ENCODE measurements at places on chromosomes 7 and 10.

GRCh38 chr7:36881233-36881874, 157.1 kb upstream of the AOAH start:
- no peaks in the 10 kb centered on the region for H3K27me3 ChIP-seq
- peak overlapping the region; percentile 48 for H3K27ac ChIP-seq
- no peaks in the 10 kb centered on the region for H3K4me1 ChIP-seq
- H3K36me3 ChIP-seq, result no peaks in the 10 kb centered on the region

DNA sequence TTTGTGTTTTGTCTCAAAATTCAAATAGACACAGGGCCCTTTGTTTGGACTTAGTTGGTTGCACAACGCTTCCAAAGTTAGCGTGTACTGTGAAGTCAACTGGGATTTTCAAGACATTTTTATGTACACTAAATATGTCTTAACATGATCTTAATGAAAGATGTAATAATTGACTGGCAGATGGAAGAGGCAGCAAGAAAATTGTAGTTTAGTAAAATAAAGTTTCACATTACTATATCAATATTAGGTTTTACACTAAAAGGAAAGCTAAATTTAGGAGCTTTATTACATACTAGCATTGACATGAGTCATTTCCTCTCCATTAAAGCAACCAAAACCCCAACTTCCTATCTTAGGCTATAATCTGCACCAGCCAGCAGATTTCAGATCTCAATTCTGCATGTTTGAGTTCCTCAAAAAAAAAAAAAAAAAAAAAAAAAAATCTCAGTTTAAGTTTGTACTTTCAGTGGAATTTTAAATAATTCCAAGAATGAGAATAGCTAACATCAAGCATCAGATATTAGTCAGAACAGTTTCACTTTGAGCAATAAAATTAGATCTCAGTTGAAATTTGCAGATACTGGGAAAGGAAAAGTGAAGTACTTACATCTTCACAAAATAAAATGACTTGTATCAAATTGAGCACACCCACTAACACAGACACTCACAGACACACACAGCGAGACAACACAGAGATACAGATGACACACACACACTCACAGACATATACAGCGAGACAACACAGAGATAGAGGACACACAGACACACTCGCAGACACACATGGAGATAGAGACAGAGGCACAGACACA, 346.6 kb upstream of the KLF6 start:
- peaks cover 39% of the 10 kb centered on the region for H3K4me1 ChIP-seq
- no peaks in the 10 kb centered on the region for H3K27me3 ChIP-seq
- peak overlapping the region; percentile 68 for H3K27ac ChIP-seq
- no peaks in the 10 kb centered on the region for H3K36me3 ChIP-seq
- H3K4me3 ChIP-seq, result no peak overlapping the region

GRCh38 chr10:53702489-53702888, 929.9 kb upstream of the MBL2 start:
- H3K27ac ChIP-seq, result no peak overlapping the region
- no peak for DNase-seq
- H3K4me3 ChIP-seq, result no peak overlapping the region
- H3K36me3 ChIP-seq, result no peaks in the 10 kb centered on the region

DNA sequence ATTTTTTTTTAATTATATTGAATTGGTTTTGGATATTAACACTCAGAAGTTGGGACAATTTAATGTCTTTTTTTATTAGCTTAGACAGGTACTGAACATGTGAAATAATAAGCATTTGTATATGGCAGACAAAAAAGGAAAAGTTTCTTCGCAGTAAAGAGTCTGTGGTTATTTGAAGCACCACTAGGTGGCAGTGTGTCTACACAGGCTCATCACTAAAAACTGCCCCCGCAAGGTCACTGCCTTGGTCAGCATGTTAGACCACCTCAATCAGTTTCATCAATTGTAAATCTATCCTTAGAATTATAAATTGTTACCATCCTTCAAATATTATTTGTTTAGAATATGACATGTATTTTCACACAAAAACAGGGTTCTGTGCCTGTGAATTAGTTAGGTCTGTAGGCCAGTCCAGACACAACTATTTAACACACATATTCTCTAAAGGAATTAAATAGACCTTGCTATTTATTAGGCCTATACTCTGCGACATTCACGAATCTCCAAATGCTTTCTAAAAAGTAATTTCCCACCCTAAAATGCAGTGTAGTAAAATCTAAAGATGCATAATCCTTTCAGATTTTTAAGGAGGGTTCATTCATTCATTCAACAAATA, 17.0 kb downstream of the PNLIPRP3 start:
- H3K4me1 ChIP-seq, result no peaks in the 10 kb centered on the region
- H3K4me3 ChIP-seq, result no peak overlapping the region
- H3K36me3 ChIP-seq, result no peaks in the 10 kb centered on the region
- H3K27ac ChIP-seq, result no peak overlapping the region
- no peak for DNase-seq

DNA sequence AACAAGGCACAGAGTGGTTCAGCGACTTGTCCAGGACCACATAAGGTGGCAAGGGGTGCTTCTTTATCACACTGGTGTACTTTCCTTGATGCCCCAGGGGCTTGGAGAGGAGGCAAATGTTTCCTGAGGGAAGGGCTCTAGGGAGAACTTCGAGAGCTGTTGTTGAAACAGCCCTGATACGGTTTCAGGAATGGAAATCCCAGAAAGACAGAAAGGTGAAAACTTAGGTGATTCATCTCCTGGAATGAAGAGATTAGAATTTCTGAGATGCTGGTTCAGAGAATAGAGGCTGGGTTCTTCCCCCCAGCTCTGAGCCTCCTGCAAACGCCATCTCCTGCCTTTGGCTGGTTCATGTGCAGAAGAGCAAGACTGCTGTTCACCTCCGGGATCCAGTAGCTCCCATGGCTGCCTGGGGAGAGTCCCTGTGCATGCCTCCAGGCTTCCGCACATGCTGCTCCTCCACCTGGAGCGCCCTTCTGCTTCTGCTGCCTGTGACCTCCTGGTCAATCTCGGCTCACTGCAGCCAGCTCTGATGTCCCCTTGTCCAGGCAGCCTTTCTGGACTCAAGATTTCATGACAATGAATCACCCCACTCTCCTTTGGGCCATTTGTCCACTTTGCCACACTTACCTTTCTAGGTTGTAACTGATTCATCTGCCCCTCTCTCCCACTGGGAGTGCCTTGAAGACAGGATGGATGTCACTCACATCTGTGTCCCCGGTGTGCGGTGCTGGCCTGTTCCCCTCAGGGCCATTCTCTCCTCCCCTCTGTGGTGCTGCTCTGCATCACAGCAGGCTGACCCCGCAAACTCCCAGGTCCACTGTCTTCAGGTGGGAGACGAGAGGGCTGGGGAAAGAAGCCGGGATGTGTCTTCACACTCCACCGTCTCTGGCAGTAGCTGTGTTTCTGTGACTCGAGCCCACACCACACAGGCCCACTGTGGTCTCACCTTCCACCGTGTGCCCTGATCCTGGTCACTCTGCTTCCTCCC, 3.6 kb upstream of the CDH23 start:
- H3K4me3 ChIP-seq, result no peak overlapping the region
- peaks cover 63% of the 10 kb centered on the region for H3K27me3 ChIP-seq
- H3K4me1 ChIP-seq, result peaks cover 9% of the 10 kb centered on the region
- H3K27ac ChIP-seq, result no peak overlapping the region
- no peaks in the 10 kb centered on the region for H3K36me3 ChIP-seq

GRCh38 chr7:111852081-111852480, 289.8 kb upstream of the IMMP2L start:
- no peak overlapping the region for H3K4me3 ChIP-seq
- H3K4me1 ChIP-seq, result no peaks in the 10 kb centered on the region
- no peaks in the 10 kb centered on the region for H3K27me3 ChIP-seq
- H3K36me3 ChIP-seq, result peaks cover 10% of the 10 kb centered on the region
- no peak overlapping the region for H3K27ac ChIP-seq
- no peak for DNase-seq

- H3K4me3 ChIP-seq, result no peak overlapping the region
- no peaks in the 10 kb centered on the region for H3K36me3 ChIP-seq
- no peak overlapping the region for H3K27ac ChIP-seq
Measured at GRCh38 chr7:18405726-18406125, 89.8 kb upstream of the HDAC9 start.

- H3K4me1 ChIP-seq, result no peaks in the 10 kb centered on the region
- DNase-seq, result no peak
- H3K4me3 ChIP-seq, result no peak overlapping the region
- H3K36me3 ChIP-seq, result no peaks in the 10 kb centered on the region
Measured at GRCh38 chr7:75599244-75599781, 107.2 kb downstream of the SPDYE5 start.

DNA sequence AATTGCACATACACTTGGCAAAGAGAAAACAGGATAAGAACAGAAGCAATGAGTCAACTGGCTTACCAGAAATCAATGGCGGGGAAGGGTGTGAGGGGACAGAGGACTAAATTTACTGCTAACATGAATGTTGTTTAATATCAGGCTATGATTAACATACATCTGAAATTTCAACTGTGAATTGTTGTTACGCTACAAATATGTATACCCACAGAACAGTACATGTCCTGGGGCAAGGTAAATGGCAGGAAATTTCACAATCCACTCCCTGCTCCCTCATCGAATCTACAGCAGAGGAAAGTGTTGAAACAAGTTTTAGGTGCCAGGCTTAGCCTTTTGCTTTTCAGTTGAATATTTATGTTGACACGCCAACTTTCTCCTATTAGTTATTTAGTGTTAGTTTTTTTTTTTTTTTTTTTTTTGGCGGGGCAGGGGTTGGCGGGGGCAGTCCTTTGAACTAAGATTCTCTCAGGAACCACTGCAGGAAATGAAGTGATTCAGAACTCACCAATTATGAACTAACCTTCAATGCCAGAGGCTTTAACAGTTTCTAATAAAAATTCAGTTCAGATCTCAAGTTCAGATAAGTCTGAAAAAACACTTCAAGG, 99.0 kb downstream of the UBE2H start:
- H3K27me3 ChIP-seq, result no peaks in the 10 kb centered on the region
- H3K4me1 ChIP-seq, result peaks cover 74% of the 10 kb centered on the region
- DNase-seq, result no peak
- peak overlapping the region; percentile 69 for H3K27ac ChIP-seq
- peaks cover 15% of the 10 kb centered on the region for H3K36me3 ChIP-seq

GRCh38 chr10:1274111-1274661, 218.0 kb downstream of the WDR37 start:
- no peaks in the 10 kb centered on the region for H3K36me3 ChIP-seq
- H3K4me3 ChIP-seq, result no peak overlapping the region
- H3K27ac ChIP-seq, result no peak overlapping the region
- H3K4me1 ChIP-seq, result no peaks in the 10 kb centered on the region
- no peak for DNase-seq
- no peaks in the 10 kb centered on the region for H3K27me3 ChIP-seq
